ENCODE measurements at places on chromosomes 3 and 15.

DNA sequence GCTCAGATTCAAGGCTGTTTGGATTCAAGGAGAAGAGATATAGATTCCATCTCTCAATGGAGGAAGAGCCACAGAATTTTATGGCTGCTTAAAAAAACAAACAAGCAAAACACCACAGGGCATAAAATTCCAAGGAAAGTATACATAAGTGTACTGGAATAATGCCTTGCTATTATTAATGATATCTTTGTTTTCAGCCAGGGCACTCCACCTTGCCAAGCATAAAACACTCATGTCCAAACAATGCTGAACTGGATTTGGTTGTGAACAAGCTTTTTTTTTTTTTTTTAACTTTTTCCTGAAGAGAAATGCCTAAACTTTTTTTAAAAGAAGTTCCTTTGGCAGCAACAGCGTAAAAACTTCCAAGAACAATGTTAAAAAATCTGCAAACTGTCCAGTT lies 4.8 kb upstream of the CLSTN2 start:
- DNase-seq = no peak

GRCh38 chr3:59040902-59041301 lies 8.9 kb downstream of the CFAP20DC start:
- DNase-seq = no peak

DNA sequence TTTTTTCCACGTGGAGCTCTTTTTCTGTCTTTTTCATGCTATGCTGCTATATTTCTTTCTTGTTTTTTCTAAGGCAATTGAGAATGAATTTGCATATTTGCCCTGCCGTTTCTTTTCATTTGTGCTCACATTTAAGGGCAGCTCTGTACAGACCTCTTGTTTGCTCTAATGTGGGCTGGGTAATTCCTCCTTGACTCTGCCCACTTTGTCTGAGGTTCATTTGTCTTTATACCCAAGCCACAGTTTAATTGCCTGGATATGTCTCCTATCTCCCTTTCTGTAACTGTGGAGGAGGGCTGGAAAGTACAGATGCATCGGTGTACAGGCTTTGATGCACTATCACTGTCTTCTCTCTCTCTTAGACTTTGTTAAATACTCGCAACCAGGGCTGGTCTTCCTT lies 195.9 kb downstream of the EPHB1 start:
- no peak for DNase-seq

GRCh38 chr3:176967522-176967921 lies 229.8 kb downstream of the TBL1XR1 start:
- no peak for DNase-seq

DNA sequence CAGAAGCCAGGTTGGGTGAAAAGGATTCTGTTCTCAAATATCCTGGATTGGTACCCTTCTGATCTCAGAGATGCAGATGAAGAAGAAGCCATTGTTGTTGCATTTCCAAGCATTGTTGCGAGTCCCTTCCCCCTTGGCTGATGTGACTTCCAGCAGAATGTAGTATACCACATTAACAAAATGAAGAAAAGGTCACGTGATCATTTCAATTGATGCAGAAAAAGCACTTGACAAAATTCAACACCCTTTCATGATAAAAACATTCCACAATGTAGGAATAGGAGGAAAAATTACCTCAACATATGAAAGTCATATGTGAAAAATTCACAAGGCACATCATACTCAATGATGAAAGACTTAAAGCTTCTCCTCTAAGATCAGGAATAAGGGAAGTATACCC lies 181.9 kb upstream of the PFN2 start:
- no peak for DNase-seq

All from NCI-H2171 (cell line).